ENCODE measurements at places on chromosomes 13 and 19.

DNA sequence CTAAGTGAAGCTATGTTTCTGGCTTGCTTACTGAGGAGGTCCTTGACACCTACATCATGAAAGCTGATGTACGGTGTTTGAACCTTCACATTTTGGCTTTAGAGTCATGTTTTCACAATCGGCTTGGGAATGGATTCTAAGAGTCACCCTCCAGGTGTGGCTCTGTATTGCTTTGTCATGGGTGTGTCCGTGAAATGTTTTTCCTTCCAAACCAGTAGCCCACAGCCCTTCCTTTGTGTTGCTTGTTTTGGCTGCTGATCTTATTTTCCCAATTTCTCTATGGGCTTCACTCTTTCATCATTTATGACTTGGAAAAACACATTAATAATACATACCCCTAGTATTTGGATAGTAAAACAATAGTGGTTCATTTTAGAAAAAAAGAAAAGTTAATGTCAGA lies 240.6 kb downstream of the GGACT start:
- no peak for DNase-seq

DNA sequence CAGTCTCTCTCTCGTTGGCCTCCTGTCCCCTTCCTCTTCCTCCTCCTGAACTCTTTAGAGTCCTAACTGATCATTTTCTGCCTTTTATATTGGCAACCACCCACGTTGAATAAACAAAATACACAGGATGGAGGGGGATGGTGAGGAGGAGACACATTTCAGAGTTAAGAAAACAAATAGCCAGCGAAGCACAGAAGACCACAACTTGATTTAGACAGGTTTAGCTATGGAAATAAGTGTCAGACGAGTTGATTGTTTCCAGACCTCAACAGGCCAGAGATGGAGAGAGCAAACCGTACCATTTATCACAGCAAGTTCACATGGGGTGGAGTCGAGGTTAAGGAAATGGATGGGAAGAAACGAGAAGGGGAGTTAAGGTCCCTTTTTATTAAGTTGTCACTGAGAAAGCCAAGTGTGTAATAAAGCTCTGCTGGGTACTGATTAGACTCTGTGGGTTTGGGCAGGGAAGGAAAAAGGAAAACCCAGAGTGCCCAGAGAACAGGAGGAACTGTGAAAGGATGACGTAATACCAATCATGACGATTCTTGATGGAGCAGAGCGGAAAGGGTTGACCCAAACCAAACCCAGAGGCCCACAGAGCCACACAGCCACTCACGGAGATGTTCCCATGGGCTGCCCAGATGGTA lies 11.1 kb upstream of the SERP2 start:
- no peak for DNase-seq

DNA sequence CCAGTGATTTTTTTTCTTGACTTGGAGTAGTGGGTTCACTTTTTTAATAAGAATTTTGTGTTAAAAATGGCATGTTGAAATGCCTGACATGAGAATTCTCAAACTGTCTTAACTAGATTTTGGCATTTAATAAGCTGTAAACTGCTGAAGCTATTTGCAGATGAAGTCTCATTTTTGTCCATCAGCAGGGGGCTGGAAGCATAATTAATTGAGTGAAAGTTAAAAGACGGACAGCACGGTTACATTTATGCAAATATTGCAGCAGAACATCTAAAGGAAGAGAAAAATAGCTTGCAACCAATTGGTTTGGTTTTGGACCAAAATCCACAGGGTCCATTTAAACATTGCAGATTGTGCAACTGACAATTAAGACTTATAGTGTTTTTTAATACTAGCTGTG lies 837.3 kb upstream of the KLHL1 start:
- DNase-seq = no peak

GRCh38 chr19:38817081-38817480 lies 4.3 kb upstream of the LGALS4 start:
- no peak for DNase-seq

- DNase-seq = no peak
These were observed 69.9 kb downstream of the RUBCNL start for GRCh38 chr13:46317120-46317519.

GRCh38 chr13:66410314-66410713 lies 819.8 kb downstream of the PCDH9 start:
- no peak for DNase-seq

DNA sequence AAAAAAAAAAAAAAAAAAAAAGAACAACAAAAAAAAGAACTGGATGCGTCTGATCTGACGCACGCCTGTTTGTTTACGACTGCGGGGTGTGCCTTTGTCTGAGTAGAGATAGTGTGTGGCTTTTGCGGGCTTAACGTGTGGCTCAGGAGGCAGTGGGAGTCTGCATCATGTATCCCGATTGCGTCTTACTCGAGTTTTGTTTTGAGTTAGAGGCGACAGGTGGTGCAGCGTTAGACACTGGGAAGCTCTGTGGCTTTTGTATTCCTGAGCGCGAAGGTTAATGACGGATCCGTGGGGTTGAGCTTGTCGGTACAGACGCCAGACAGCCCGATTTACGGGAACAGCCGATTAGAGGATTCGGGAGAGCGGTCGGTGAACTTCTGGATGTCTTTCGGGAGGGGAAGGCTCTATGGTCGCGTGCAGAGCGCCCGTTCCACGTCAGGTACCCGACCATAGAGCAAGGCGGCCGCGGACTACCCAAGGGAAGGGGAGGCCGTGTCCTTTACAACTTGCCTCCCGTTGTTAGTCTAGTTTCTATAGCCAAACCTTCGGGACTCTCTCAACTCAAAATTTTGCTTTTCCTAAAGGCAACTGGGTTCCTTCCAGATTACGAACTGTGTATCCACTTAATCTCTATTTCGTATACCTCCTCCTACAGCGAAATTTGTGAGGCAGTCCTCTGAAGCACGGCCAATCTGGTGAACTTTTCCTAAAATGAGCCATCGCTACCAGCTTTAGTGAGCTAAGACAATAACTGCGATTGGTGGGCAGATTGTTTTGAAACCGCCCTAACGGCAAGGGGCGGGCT lies 926 bp upstream of the HNRNPUL1 start:
- DNase-seq = peak; percentile 79

DNA sequence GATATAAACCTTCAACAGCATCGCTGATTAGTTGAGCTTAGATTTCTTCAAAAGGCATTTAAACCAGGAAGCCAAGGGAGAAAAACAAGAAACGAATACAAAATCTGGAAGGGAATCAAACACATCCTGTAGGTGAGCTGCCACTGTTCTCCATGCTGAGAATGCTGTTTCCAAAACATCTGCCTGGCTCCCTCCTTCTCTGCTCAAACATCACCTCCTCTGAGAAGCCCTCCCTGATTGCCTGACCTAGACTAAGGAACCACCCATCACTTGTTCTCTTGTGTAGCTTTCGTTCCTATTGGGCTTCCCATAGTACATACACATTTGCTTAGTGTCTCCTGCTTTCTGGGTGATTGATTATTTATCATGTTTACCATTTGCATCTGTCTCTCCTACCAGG lies 152.7 kb downstream of the CACNA1A start:
- DNase-seq = no peak
